ENCODE measurements at places on chromosomes 4 and X.

GRCh38 chr4:126530996-126531585 lies 1101.7 kb upstream of the INTU start:
- DNase-seq, result no peak

- DNase-seq, result no peak
Observed at GRCh38 chrX:39670281-39670680, 427.5 kb downstream of the BCOR start.

DNA sequence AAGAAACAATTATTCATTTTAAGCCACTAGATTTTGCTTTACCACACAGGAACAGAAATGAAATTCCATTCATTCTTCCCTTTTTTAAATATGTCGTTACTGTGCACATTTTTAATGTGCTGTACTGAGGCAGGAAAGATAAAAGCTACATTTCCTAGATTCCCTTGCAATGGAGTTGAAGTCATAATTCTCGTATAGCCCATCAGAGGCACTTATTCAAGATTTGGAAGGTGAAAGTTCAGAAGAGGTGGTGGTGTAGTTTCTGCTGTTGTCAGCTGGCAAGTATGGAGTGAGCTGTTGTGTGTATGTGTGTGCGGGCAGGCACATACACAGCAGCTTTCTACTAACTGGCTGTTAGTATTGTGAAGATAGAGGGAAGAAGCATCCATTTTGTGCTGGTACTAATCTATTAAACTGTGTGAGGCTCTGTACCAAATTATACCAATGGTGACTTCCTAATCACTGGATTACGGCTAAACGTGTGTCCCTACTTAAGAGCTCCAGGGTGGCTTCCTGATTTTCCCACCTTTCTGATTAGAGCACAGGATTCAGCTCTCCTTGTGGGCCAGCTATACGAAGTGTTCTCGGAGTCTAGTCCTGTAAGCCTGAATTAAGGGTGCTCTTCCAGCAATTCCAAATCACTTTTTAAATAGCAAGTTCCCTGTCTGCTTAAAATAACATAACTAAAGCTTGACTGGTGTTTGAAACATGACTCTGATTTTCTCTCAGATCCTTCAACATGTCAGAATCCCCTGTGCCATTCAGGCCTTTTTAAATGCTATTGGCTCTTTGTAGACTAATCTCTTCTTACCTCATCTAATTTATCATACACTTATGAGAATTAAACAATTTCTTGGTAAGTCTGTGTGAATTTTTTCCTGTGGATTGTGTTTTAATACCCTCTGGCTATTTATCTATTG lies 43.8 kb downstream of the PDS5A start:
- peak; percentile 25 for DNase-seq

GRCh38 chr4:11368701-11369115 lies 60.0 kb downstream of the HS3ST1 start:
- no peak for DNase-seq

- DNase-seq, result no peak
Observed at GRCh38 chr4:100882661-100883060, 364.8 kb upstream of the EMCN start.

DNA sequence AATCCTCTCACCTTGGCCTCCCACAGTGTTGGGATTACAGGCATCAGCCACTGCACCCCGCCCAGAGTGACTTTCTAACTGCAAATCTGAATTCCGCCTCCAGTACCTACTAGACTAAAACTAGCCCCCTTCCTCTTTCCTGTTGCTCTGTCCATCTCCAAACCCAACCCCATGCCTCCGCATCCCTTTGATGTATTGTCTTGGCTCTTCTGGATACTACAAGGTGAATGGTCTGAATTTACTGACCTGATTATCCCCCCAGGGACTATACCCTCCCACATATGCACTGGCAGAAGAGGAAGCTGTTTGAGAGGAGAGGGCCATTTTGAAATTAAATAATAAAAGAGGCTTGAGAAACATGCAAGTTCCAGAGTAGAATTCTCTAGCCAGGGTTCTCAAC lies 17.7 kb upstream of the TFDP3 start:
- DNase-seq, result no peak

GRCh38 chrX:11944501-11944900 lies 186.5 kb downstream of the MSL3 start:
- DNase-seq, result peak; percentile 20

DNA sequence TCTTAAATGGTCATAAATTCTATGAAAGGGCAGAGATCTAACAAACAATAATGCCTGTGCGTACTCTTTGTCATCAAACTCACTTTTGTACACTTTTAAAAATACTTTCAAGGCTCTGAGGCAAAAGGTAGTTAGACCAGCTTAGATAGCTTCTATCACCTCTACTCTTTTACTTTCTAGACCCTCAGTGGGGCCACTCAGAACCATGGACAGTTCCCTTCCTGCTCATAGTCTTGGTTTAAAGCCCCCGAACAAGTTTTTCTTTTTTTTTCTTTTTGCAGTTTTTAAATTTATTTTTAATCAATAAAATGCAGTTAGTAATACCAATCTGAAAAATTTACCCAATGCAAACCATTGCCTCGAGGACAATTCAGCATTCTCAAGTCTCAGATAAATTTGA lies 460.5 kb upstream of the CNKSR2 start:
- no peak for DNase-seq

DNA sequence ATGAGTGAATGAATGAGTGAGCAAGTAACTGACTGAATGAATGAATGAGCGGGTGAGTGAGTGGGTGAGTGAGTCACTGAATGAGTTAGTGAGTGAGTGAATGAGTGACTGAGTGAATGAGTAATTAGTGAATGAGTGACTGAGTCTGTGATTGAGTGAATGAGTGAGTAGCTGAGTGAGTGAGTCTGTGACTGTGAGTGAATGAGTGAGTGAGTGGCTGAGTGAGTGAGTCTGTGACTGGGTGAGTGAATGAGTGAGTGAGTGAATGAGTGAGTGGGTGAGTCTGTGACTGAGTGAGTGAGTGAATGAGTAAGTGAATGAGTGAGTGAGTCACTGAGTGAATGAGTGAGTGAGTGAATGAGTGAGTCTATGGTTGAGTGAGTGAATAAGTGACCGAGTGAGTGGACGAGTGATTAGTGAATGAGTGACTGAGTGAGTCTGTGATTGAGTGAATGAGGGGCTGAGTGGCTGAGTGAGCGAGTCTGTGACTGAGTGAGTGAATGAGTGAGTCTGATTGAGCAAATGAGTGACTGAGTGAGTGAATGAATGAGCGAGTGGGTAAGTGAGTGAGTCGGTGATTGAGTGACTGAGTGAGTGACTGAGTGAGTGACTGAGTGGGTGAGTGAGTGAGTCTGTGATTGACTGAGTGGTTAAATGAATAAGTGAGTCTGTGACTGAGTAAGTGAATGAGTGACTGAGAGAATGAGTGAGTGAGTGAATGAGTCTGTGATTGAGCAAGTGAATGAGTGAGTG lies 223.0 kb upstream of the PSAPL1 start:
- DNase-seq, result no peak

GRCh38 chrX:32894679-32895078 lies 316.7 kb downstream of the DMD start:
- no peak for DNase-seq

DNA sequence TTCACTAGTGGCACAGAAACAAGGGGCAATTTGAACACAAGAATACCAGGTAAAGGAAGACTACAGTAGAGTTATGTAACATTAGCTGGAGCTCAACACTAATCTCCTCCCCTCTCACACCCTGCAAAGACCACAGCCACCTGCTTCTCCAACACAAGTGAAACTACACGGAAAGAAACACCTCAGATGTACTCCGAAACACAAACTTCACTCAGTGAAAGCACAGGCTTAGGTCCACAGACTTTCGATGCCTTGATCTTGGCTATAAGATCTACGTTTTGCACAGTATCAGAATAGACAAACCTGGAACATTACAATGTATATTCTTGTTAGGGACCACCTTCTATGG lies 7.6 kb downstream of the ACSL1 start:
- DNase-seq, result no peak

DNA sequence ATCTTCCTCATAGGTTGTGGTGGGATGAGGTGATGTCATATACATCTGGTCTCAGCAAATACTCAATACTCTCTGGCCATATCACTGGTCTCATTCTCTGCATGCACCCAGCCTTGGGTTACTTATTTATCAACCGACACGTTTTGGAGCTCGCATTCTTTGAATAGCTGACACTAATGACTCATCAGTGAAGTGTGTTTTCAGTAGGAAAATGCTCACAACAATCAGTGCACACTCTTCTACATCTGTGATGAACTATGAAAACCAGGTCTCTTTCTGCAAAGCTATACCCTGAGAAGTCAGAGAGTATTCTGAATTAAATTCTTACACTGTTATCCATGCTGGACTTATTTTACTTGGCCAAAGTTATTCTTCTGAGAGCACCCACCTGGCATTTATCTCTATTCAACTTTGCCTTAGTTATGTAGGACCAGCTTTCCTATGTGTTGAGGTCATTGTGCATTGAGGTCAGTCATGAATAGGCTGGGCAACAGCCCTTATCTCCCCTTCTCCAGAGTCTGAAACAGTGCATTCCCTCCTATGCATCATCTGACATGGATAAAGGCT lies 58.7 kb upstream of the DHX15 start:
- peak; percentile 62 for DNase-seq

DNA sequence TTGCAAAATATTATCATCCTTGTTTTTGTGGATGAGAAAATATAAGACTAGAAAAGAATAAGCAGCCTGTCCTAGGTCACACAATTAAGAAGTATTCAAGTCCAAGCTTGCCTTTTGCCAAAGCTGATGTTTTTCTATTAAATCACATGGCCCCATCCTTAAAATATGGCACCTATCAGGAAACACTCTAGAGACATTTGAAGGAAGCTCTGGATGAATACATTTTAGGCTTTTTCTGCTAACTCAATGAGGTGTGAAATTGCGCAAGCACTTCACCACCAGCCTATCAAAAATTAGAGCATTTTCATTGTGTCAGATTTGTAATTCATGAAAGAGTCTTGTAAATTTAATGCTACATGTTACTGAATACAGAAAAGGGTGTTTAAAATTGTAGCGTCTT lies 251.1 kb upstream of the MAD2L1 start:
- DNase-seq, result no peak

GRCh38 chrX:86455495-86455894 lies 307.2 kb downstream of the DACH2 start:
- no peak for DNase-seq

GRCh38 chrX:18654875-18655836 lies 16.8 kb downstream of the RS1 start:
- DNase-seq, result no peak

DNA sequence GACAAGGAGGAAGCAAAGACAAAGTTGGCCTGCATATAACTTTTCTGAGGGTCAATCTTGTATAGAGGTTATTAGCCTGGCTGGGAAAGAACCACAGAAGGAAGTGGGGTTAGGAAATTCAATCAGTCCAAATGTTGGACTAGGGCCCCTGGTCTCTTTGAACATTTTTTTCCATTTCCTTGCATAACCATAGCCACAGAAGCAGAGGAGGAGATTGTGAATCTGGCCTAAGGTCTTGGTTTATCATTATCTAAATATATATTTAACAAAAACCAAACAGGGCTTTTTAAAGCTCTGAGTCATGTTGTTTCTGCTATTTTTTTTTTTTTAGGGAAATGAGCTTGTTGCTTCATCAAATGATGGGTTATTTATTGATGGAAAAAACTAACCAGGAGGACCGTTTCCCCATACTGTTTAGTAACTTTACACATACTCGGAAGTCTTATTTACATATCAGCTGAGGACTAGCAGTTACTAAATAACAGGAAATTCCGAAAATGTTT lies 97.7 kb upstream of the ACSL4 start:
- no peak for DNase-seq

GRCh38 chr4:150482581-150482980 lies 99.4 kb upstream of the MAB21L2 start:
- no peak for DNase-seq

GRCh38 chrX:101385026-101385684 lies 836 bp downstream of the BTK start:
- no peak for DNase-seq

DNA sequence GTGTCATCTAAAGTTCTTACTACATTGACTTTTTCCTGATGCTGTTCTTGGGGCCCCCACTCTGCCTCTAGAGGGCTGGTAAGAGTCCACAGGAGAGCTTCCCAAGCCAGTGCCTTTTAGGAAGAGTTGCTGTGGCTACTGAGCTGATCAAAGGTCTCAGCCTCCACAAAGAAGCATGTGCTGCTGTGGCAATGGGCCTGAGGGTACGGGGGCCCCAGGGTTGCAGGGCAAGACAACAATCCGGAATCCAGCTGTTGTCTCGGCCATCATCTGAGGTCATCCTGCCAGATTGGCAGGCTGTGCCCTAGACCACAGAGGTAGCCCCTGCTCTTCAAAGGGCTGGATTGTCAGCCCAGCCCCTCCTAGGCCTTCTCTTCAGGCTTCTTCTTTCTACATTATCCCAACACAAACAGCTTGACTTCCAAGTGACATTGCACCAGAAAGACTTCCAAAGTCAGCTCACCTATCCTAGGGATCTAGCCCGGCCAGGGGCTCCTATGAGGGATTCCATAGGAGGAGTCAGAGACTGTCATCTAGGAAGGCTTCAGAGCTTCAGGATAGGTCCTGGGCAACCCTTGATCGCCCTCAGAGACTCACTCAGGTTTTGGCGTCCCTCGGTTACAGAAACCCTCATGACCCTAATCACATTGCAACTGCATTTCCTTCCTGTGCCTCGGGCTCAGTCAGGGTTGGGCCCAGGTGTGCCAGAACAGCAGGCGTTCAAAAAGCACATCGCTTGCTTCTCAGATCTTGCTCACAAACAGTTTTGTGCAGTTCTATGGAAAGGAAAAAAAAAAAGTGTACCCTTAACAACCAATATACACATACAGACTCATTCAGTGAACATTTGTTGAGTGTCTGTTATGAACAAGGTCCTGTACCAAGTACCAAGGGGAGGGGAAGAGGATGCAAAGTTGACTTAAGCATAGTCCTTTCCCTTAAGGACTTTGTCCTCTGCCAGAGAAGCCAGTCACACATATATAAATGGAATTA lies 27.8 kb downstream of the SLC25A5 start:
- no peak for DNase-seq

GRCh38 chrX:7146703-7147412 lies 654 bp upstream of the STS start:
- DNase-seq, result no peak

- no peak for DNase-seq
Observed at GRCh38 chr4:14865031-14865366, 137.3 kb upstream of the CPEB2 start.
